Esophagus squamous epithelium (tissue), 5 donors: ENCODE measurements at places on chromosomes 6 and 20. TPM values are rescaled to one million over a fixed set of nuclear protein-coding genes. Genes with fewer than 3 reads are reported as not detected.

- DNase-seq, result no peak
These were observed 102.5 kb downstream of the PPP1R14C start for GRCh38 chr6:150245148-150245935.

SIRPB2 gene
- 5.9 TPM for total RNA-seq

DNA sequence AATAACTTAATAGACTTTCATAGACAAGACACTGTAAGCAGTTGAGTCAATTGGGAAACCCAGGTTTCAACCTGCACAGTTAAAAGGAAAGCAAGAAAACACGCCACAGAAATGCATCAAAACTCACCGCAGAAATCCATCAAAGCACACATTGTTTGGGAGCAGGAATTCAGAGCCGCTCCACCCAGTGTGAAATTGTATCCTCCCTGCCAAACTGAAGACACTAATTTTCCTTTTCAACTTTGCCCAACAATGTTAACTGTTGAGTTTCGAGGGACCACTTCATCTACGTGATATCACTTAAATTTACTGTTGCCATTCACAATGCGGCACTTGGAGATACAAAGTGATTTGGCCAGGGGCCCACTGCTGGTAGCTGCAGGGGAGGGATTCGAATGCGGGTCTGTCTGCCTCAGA, 92.7 kb downstream of the DACT2 start:
- DNase-seq, result no peak

GRCh38 chr20:1616858-1617434, 2.9 kb downstream of the SIRPB1 start:
- DNase-seq, result no peak

TRIM10 gene
- not detected for total RNA-seq

SPAG4 gene
- total RNA-seq, result 4.2 TPM
